GM13977 (cell line): ENCODE measurements at places on chromosomes 6 and 20.
A peak's percentile ranks its signal among the peaks of the same experiment; 100 is the strongest.

DNA sequence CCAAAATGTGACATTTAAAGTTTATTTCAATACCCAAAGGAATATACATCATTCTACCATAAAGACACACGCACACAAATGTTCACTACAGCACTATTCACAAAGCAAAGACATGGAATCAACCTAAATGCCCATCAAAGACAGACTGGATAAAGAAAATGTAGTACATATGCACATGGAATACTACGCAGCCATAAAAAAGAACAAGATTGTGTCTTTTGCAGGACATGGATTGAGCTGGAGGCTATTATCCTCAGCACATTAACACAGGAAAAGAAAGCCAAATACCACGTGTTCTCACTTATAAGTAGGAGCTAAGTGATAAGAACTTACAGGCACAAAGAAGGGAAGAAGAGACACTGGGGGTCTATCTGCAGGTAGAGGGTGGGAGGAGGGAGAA is 22.4 kb downstream of the ATP9A start:
- no peak for DNase-seq

DNA sequence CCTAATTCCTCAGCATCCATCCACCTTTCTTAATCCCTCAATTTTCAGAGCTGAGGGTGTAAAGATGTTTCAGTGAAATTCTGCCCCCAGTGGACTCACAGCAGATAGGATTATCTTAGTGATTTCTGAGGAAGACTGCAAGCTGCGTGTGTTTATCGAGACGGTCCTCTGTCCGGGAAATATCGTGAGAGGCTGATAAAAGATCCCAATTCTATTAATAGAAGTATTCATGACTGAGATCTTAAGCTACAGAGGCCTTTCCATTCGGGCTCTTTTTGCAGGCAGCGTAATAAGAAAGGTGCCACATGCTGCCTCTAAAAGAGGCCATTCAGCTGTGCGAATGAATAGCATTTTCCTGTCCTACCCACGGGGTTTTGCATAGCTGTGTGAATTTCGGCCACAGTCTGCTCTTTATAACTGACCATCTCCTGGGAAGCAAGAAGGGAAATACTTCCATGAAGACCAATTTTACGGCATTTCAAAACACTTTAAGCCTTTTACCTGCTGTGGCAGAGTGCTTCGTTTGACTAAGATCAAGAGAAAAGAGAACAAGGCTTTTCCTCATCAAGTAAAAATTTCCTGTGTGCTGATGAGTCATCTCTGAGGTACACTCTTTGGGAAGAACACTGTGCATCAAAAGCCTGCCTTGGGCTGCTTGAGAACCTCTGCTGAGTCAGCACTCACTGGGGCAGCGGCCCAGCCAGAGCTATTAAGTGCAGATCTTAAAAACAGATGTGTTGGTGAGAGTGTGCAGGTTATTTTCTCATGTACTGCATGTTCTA is 208.8 kb downstream of the ARHGAP18 start:
- no peak for DNase-seq

GRCh38 chr20:38369389-38369788 is 23.1 kb downstream of the LBP start:
- peak; percentile 42 for DNase-seq

GRCh38 chr20:9287826-9288225 is 218.9 kb downstream of the PLCB4 start:
- DNase-seq, result no peak

DNA sequence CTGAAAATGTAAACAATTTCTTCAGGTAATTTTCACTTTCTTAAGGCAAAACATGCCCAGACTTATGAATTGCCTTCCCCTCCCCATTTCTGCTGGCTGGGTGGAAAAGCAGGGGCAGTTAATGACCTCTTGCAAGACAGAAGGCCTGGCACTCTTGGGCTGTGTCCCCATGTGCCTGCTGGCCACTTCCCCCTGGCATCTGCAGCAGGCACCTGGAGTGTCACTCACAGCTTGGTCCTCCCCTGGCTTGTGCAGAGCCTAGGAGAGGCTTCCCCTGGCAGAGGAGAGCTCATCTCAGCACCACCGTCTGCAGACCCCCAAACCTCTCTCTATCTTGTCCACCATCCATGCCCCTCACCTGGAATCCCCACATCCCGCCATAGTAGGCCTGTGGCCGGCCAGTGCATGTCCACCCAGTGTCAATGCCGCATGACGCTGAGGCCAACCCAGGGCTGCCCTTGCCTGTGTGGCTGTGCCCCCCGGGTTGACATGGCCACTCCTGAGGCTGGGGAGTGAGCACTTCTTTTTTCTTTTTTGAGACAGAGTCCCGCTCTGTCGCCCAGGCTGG is 83.5 kb upstream of the SLC22A23 start:
- DNase-seq, result no peak

DNA sequence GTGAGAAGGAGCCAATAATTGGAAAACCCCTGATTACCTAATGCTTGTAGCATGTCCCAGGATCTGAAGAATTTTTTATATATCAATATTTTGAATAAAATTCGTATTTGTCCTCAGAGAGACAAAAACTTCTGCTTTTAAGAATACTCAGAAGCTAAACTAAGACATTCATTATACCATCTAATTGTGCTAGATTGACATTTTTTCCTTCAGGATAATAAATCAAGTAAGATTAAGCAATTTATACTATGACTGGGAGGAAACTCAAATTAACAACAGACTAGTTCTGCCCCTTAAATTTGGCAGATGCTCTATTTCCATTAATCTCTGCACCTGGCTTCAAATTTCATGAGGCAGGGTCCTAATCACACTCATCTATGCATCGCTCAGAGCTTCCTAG is 291.4 kb downstream of the PLCB1 start:
- no peak for DNase-seq
